CD4-positive, alpha-beta T cell treated with Interleukin-21 for 1 hour (primary cell): ENCODE measurements at places on chromosomes 3 and 15.

- peak; percentile 70 for DNase-seq
These were observed at the start of gene MELTF for GRCh38 chr3:197029511-197030167. TSS of gene MELTF (minus strand) at chr3:197029817. CDS start at chr3:197029702, 115 bp downstream.

GRCh38 chr3:61138401-61138800, 112.9 kb downstream of the FHIT start:
- no peak for DNase-seq

- DNase-seq, result no peak
These were observed 19.4 kb upstream of the STARD5 start for GRCh38 chr15:81343371-81343770.

DNA sequence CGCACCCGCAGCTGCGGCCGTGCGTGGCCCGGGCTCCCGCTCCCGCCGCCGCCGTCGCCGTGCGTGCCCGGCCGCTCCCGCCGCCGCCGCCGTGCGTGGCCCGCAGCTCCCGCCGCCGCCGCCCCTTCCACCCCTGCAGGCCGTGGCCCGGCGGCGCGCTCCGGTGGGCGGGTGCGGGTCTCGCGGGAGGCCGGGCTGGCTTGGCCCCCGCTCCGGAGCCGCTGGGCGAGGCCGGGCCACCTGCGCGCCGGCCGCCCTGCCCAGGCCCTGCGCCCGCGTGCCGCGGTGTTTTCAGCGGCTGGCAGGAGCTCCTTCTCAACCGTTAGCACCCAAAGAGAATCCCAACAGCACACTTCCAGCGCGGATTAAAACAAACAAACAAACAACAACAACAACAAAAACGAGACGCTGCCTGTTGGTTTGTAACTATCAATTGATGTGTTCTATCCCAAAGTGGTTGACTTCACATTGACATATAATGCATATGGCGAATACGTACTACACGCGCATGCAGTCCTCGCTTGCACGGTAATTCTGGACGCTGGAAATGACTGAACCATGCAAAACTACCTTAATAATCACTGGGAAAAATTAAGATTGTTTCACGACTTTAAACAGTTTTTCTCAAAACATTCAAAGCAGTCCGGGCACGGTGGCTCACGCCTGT, 113.7 kb upstream of the GOLGA8J start:
- no peak for DNase-seq

- no peak for DNase-seq
These were observed 73.5 kb downstream of the MGLL start for GRCh38 chr3:127748754-127749327.

DNA sequence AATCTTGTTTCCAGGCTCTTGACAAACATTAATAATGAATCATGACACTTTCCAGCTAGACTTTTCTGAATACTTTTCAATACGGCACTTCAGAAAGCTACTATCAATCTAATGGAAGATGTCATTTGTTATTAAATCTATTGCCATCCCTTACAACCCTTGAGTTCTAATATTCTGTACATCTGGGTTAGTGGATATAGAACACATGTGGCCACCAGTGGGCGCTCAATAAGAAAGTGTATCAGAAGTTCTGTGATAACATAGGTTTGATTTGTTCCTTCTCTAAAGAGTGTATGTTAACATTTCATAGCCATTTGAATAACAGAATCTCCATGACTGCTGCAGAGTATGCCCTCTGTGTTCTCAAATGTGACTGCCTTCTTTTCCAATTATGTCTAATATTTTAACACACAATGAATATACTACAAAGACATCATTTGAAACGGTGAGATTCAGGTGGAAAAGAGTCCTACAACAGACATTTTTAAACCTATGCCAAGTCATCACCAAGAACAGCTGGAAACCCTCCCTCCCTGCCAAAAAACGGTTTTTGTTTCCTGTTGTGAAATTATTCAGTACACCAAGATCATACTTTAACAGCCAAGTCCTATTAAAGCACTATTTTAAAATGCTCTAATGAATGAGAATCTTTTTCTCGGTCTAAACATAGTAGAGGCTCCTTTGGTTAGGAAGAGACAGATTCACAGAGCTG, 22.2 kb downstream of the ALDH1A2 start:
- DNase-seq, result peak; percentile 26

- no peak for DNase-seq
These were observed 170.1 kb downstream of the OSBPL10 start for GRCh38 chr3:31810991-31811433.

DNA sequence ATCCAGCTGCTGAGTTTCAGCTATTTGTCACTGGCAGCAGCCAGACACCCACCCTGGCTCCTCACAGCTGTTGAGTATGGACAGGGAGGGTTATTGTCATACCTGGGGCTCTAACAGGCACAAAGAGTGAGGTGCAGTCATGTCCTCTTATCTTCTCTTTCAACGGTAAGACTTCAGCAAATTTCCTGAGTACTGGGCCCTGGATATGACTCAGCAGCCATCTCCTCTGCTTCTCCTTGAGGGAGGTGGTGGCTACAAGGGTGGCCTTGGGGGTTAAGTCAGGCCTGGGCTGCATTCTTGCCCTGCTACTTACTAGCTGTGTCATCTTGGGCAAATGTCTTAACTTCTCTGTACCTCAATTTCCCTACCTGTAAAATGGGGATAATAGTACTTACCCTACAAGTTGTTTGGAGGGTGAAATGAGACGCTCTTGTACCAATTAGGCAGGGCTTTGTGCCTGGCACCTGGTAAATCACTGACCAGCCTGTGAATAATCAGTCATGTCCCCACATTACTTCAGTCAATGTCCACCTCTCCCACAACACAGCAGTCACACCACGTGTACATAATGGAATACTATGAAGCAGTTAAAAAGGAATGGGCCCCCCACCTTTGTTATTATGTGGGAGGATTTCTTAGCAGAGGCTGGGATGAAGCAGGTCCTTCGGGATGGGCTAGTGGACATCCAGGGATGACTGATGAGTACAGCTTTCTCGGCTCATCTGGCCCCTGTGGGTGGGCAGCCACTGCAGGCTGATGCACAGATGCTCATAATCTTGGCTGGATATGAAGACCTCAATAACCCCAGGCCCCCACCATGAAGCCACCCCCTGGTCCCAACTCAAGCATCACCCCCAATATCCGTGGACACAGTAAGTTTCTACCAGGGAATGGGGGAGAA, 528.8 kb downstream of the SHQ1 start:
- DNase-seq, result no peak

DNA sequence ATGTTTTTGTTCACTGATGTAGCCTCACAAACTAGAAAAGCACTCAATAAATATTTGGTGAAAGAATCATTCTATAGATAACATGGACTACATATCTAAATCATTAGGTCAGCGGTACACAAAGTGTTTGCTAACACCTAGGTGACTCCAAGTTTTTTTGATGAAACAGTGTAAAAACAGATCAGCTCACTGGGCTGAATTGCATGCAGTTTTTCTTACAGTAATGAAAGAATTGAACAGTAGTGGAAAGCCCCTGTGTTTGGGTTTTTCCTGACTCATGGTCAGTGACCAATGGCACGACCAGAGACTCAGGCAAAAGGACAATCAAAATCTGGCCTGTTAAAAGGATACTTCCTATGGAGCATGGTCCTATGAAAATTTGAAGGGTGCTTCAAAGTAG, 384.3 kb upstream of the EPHA6 start:
- DNase-seq, result no peak

GRCh38 chr3:42655980-42656679, 2.6 kb downstream of the ZBTB47 start:
- no peak for DNase-seq

GRCh38 chr3:73175698-73176097, 114.2 kb downstream of the EBLN2 start:
- no peak for DNase-seq

- DNase-seq, result no peak
These were observed 143.8 kb upstream of the WNT5A start for GRCh38 chr3:55630921-55631299.

DNA sequence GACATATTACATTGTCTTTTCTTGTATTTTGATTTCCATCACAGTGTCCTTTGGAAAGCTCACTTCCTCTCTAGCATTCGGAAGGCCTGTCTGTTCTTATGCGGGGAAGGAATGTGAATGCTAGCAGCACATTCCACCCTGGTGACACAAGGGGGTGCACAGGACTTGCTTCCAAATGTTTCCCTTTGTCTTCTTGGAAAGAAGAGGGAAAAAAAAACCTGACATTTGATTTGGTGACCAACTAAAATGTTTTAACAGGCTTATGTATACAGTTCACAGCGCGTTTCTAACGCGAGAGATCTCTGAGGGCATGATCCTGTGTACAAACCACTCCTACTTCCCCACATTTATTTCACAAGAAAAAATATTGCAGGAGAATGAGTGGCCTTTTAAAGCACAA, 107.6 kb upstream of the FXR1 start:
- no peak for DNase-seq

- DNase-seq, result peak; percentile 85
These were observed 37.3 kb upstream of the RFTN1 start for GRCh38 chr3:16550676-16551341.

GRCh38 chr3:176807938-176808337, 389.3 kb downstream of the TBL1XR1 start:
- no peak for DNase-seq

- no peak for DNase-seq
These were observed 21.2 kb downstream of the CFAP100 start for GRCh38 chr3:126415661-126416591.

GRCh38 chr3:111210003-111210711, 138.5 kb downstream of the NECTIN3 start:
- peak; percentile 6 for DNase-seq

DNA sequence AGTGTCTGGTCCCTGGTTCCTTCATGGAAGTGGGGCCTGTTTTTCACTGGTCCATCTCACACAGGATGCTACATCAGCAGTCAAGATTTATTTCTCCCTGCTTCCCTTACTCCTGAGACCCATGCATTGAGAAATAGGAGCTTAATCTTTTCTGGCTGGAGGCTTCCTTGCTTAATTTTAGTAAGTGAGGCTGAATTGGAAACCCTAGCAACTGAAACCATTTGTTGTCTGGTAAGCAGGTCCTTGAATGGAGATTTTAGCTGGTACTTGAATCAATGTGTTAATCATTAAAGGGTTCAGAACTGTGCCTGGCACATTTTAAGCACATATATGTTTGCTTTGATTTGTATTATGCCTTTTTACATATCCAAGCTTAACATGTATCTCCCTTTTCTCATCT, 20.2 kb upstream of the MEF2A start:
- no peak for DNase-seq
